Putamen (tissue), 1 donor: ENCODE measurements at places on chromosomes 5 and 9.
A peak's percentile ranks its signal among the peaks of the same experiment; 100 is the strongest.

DNA sequence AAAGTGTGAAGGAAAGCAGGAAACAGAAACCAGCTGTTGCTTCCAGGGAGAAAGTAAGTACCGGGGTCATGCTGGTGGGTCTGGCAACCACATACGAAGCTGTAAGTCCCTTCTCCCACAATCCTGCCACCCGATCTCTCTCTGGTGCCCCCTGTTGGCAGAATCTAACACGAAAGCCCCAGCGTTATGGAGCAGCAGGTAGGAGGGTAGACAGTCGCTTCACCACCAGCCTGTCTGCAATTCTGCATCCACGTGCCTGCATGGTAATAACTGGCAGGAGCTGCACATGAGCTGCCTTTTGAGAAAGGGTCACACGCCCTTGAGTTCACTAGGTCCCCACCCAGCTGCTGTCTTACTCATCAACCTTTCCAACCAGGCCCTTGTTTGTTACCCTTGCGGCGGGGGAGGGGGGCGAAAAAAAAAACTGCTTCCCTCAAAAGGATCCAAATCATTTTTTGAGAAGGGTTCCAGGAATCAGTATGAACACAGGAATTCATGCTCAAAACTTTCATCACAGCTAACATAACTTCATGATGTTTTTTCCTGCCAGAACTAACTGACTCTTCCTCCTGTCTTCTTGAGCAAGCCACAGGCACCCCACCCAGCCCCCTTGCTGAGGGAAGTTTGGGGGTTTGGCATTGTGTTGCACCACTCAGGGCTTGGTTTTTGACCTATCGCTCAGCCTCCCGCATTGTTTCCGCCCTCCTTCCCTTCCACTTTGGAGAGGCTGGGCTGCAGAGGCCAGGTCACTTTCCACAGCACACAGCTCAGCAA is 19.6 kb upstream of the TMEM252 start:
- DNase-seq = no peak

DNA sequence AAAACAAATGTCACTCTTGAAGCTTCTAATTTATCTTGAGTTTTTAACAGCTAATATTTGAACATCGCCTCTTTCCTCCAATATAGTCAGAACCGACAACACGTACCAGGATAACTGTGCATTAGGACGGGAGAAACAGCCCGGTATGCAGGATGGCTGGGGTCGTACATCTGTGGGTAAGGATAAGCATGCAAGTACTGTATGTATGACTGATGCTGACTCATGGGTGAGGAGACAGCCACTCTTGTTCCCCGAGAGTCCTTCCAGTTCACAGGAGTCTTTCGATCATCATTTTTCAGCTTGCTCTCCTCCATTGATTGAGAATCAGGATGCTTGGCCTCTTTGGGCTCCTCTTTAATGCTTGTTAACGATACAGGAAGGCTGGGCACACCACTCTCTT is 102.3 kb downstream of the ZNF608 start:
- no peak for DNase-seq

- no peak for DNase-seq
Measured at GRCh38 chr9:121494192-121494591, 5.5 kb downstream of the GGTA1 start.

DNA sequence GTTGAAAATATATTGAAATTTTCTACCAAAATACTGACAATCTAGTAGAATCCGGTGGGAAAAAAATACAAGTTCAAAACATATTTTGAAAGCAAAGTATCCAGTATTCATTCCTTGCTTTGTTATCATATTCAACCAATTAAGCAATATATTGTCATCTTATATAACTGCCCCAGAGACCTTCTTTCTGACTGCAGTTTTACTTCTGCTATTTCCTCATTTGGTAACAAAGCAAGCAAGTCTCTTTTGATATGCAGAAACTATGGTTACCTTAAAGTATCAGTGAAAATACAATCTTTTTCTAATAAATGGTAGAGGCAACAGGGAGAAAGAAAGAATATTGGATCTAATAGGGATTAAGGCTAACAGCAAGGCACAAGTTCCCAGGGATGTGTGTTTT is 663.7 kb upstream of the MEF2C start:
- no peak for DNase-seq

DNA sequence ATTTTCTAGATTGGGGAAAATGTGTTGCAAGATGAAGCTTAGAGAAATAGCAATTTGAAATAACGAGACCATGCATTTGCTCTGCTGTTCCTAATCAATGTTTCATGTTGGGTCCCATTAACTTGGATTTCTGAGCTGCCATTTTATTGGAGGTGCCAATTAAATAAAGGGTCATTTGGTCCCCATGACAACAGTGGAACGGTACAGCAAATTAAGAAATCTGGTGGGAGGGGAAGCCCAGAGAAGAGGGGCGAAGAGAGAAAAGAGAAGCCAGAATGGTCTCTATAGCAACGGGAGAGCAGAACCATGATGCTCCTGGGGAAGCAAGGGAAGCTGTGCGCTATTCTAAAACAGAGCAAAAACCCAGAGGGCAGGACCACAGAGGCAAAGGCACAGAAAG is 120.2 kb downstream of the ENTREP1 start:
- no peak for DNase-seq

DNA sequence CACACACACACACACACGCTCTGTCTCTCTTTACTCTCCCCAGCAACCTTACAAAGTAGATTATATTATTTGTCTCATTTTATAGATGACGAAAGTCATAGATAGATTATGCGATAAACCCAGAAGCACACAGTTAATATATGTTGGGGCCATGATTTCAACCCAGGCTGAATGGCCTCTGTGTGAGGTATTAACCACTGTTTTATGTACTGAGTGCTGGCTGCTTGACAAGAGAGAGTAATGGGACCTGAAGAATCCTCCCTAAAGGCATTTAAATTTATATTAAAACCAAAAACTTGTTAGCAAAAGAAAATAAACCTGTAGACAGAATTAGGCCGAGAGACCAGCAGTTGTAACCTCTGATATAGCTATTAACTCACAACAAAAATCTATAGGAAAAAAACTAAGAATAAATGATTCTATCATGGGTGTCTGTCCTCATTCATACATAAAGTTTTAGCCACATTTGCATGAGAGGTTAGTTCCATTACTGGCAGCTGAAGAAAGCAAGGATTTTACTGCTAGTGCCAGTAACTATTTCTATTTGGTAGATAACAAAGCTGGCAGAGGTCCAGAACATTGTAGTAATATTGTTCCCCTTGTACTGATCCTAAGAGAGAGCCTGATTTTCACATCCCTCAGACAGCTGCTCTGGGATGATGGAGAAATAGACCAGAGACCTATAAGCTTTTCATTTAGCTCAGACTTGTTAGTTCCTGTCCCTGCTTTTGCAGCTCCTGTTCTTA is 250.9 kb downstream of the ADGRV1 start:
- no peak for DNase-seq

DNA sequence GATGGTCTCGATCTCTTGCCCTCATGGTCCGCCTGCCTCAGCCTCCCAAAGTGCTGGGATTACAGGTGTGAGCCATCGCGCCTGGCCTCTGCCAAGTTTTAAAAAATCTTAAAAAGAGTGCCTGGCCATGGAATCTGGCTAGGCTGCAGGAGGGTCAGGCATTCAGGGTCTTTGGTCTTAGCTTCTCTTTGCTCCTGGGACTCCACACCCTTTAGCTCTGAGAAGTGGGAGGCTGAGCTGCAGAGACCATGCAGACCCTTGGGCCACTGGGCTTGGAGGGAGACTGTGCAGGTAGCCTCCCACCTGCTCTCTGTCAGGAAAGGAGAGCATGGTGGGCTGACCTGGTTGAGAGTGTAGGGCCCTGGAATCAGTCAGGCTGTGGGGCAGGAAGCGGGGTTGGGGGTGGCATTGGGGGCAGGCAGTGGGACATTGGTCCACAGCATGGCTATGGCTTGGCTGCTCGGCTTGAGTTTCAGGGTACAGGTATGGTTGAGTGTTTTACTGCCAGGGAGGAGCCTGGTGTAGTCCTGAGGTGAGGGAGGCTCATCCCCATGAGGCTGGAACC is 20.8 kb downstream of the PHF2 start:
- DNase-seq = no peak

- DNase-seq = no peak
Measured at GRCh38 chr5:102946971-102947370, 173.0 kb downstream of the GIN1 start.

GRCh38 chr5:65037831-65038815 is 269.4 kb downstream of the CWC27 start:
- DNase-seq = no peak

DNA sequence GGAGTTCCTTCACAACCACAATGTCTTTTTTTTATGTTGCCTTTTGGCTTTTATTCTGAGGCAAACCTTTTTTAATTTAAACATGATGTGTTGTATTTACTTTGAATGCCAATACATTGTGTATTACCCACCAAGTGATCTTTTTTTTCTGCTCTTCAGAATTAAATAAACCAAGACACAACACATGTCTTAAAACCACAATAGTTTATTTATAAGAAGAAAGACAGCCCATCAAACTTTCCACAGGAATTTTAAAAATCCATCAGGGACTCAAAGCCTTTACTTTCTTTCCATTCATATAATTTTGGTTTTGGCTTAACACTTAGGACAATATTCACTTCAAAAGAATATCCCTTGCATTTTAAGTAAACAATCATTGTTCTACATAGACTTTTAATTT is 321.8 kb upstream of the MEF2C start:
- DNase-seq = no peak

DNA sequence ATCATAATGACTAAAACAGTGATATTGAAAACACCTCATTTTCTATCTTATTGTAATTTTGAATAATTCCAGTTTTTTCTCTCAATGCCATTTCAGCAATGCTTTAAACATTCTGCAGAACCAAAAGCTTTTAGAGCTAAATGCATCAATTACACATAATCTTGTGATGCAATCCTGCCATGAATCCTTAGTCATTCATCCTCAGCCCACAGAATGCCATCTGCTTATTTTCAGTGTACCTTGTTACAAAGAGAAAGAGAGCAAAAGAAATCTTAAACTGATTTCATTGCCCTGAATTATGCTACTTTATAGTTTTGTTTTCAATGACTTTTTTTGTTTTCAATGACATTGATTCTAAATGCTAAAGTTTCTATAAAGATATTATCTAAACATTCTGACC is 1234.8 kb upstream of the C9orf72 start:
- peak; percentile 44 for DNase-seq

GRCh38 chr9:133099726-133100505 is 21.1 kb downstream of the RALGDS start:
- no peak for DNase-seq

DNA sequence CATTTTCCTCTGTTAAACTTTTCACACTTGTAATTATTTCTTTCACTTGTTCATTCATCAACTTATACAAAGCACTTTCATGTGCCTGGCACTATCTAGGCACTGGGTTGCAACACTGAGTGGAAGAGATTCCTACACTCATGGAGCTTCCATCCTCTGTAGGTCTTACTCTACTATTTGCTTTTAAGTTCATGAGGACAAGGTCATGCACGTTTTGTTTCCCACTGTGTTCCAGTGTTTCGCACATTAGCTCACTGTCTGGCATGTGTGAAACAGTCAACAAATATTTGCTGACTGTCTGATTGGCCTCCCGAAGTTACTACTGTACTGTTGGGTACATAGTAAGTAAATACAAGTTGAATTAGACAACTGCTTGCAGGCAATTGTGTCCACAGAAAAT is 87.9 kb upstream of the IFNK start:
- no peak for DNase-seq

- no peak for DNase-seq
Measured at GRCh38 chr5:129601576-129601975, 141.5 kb downstream of the ADAMTS19 start.

- no peak for DNase-seq
Measured at GRCh38 chr5:53313145-53313544, 167.3 kb upstream of the FST start.

DNA sequence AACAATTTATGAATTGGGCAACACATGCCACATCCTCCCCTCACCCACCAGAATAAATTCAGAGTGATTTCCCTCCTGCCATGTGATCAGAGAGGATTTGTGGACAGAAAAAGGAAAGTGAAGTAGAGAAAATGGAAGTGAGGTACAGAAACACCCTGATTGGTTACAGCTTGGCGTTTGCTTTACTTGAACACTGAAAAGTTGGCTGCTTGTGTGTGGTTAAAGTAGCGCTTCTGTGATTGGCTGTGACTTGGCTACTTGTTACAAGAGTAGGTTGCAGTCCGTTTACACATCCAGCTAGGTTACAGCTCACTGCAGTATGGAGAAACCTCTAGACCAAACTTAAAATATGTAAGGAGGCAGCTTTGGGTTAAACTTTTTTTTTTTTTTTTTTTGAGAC is 205.2 kb upstream of the ZNF608 start:
- no peak for DNase-seq

- DNase-seq = no peak
Measured at GRCh38 chr9:18063856-18064390, 410.0 kb upstream of the ADAMTSL1 start.

DNA sequence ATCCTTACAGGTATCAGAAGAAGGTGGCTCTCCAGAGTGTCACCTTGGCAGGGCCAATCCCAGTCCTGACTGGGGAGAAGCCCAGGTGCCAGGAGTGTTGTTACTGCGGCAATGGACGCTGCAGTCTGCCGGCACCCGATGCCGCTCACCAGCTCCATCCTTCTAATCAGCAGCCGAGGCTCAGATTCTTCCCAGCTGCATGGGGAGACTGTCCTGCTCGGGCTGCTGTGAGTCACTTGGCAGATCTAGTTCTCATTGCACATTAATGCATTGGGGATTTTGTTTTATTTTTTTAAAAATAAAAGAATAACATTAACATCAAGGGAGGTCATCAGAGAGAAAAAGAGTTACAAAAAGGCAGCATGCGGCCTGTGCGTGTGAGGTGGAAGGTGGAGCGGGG is 115.8 kb downstream of the MTX3 start:
- DNase-seq = no peak

DNA sequence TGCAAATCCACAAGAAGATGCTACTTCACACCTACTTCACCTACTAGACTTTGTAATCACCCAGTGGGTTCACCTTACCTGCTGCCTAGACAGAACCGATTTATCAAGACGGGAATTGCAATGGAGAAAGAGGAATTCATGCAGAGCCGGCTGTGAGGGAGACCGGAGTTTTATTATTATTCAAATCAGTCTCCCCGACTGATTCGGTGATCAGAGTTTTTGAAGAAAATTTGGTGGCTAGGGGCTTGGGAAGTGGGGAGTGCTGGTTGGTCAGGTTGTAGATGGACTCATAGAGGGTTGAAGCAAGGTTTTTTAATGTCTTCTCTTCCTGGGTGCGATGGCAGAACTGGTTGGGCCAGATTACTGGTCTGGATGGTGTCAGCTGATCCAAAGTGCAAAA is 23.4 kb downstream of the SFXN1 start:
- DNase-seq = no peak

- DNase-seq = no peak
Measured at GRCh38 chr9:26775391-26775790, 117.2 kb downstream of the CAAP1 start.
